ENCODE measurements at places on chromosomes 12 and 14.
A peak's percentile ranks its signal among the peaks of the same experiment; 100 is the strongest.

GRCh38 chr12:76623931-76624330, 64.4 kb upstream of the OSBPL8 start:
- DNase-seq: no peak

DNA sequence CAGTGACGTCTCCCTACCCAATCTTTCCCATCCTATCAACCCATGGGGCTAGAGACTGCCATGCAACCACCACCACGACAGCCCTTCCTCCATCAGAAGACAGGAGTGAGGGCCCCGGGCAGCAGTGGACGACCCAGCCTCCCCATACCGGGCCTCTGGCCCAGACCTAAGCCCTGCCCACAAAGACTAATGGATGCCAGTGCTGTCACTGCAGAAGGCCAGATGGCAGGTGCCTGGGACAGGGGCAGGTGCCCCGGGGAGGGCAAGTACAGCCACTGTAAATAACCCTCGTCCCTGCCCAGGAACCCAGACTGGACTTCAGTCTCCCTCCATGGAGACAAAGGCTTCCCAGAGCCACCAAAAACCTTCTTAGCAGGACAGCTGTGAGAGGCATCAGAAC, 20.3 kb upstream of the HSPB8 start:
- no peak for DNase-seq

DNA sequence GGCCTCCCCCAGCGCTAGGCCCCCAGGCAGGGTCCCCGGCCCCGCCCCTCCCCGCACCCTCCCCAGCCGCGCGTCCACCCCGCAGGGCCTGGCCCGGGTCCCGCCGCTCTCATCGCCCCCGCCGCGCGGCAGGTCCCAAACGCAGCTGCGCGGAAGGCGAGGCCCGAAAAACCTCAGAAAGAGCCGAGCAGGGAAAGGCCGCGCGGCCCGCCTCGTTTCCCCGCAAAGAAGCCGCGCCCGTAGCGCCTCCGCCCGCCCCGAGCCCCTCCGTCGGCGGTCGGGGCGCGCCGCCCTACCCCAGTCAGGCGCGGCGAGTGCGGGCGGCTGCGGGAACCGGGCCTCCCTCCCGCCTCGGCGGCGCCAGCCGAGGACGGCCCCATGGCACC, 324 bp downstream of the POLE start:
- peak; percentile 9 for DNase-seq

GRCh38 chr12:27199638-27200300, 44.3 kb upstream of the STK38L start:
- DNase-seq: no peak

DNA sequence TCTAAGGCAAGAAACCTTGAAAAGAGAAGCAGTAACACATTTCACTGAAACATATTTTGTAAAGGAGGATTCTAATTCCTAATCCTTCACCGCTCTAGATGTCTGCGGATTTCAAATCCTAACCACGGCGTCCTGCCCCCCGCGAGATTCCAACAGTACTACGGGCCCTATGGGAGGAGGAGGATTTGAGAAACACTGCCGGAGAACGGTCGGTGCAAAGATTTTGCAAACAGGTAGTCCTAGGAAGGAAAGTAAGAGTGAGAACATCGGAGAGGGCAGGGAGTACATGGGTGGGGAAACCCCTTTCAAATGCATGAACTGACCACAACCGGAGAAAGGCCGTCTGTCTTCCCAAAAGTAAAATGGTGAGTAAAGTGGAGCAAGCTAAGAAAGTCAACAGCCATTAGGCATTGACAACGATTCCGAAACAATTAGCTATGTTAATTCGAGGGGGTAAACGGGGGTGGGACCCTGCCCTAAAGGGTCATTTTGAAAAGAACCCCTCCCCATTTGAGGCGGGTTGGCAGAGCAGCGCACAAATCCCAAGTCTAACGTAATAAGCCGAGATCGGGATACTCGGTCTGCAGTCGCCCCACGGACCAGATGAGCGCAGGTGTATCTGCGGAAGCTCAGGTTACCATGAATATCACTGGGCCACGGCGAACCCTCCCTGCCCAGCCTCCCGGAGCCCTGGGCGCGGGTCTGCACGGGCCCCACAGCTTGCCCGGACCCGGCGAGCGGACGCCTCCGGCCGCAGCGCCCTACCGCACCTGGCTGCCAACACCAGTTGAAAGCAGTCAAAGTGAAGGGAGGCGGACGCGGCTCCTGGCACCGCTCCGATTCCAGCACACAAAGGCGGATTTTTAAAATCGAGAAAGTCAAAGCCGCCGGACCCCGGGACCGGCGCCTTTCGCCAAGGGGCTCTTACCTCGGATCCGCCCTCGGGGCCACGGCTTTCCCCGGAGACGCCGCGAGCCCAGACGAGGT, 662 bp downstream of the EPS8 start:
- DNase-seq: peak; percentile 5

DNA sequence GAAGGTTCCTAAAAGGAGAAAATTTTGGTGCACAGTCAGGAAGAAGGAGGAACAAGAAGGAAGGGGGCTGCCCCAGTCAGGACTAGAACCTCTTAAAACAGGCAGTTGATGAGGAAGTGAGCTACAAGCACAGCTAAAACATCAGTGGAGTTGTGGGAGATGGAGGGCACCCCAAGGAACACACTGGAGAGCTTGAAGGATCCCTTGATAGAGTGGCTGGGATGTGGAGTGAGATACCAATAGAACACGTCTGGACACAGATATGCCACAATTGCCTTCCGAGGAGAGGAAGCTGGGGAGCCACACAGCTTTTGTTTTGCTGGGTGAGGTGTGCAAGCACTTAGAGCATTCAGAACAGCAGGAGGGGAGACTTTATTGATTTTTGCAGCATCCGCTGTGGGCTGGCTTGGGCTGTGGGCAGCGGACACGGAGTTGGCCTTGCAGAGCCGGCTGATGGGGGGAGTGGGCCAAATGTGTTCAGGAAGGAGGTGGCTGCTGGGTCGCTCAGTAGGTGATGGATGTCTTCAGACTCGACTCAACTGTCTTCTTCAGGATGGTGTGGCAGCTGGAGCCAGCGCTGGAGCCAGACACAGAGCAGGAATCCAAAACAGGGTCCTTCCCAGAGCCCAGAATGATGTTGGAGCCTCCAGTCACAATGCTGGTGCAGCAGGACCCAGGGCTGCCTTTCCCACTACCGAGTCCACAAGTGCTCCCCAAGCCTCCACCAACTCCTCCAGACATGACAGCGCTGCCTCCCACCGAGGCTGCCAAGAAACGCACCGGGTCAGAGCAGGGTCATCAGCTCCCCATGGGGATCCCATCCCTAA, 4.7 kb upstream of the KRT79 start:
- no peak for DNase-seq
